A172 (cell line): ENCODE measurements at places on chromosomes 16 and 17.

GRCh38 chr17:75124041-75124818 is 7.3 kb downstream of the NT5C start:
- DNase-seq, result peak; percentile 100

- no peak for DNase-seq
Measured at GRCh38 chr16:88312732-88313131, 70.0 kb upstream of the ZNF469 start.

DNA sequence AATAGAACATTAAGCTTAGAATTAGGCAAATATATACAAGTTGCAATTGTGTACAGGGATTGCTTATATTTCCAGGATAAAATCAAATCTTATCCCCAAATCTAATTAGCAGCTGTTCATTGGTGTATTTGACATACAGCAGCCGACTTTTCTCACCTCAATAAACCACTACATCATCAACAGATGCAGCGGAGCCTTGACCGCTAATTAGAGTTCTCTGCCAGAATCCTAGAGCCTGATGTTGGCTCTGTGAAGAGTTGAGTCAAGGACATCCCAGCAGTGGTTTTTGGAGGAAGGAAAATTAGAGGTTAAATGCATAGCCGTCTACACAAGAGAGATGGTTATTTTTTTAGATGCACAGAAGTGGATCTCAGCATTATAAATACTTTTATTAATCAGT is 221.9 kb upstream of the CACNG5 start:
- no peak for DNase-seq

DNA sequence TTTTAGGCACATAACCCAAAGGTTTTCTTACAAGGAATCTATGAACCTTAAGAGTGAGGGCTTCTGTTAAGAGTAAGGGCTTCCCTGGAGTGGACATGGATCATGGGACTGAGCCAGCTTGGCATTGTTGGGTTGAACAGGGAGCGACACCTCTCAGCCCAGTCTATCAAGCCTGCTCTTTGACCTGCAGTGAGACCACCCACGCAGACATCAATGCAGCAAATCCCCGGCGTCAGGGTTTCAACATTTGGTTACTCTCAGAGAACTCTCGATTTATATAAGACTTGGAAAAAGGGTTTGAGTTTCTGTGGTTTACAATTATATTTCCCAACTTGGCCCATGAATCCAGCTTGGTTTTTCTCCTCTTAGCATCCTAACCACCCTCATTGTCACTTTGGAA is 299.9 kb downstream of the WWOX start:
- DNase-seq, result no peak

- DNase-seq, result peak; percentile 29
Measured at GRCh38 chr16:67246756-67247191, 507 bp downstream of the FHOD1 start.

- DNase-seq, result no peak
Measured at GRCh38 chr17:29618272-29619065, 4.2 kb downstream of the CORO6 start.
